Natural killer cell treated with Interleukin-12 subunit alpha and Interleukin-12 subunit beta and Interleukin-15 and Interleukin-18, amount 100 ng/mL, for 72 hours (primary cell): ENCODE measurements at places on chromosomes 7 and 10. TPM values are rescaled to one million over a fixed set of nuclear protein-coding genes. Genes with fewer than 3 reads are reported as not detected.

Gene ACADSB
- 15.0 TPM for total RNA-seq

Gene SNCG
- not detected for total RNA-seq

Gene TLX1
- not detected for total RNA-seq

Gene GPRIN2
- total RNA-seq: not detected

Gene BHLHA15
- 1.8 TPM for total RNA-seq

Gene GIMAP5
- total RNA-seq: 75.5 TPM

DNA sequence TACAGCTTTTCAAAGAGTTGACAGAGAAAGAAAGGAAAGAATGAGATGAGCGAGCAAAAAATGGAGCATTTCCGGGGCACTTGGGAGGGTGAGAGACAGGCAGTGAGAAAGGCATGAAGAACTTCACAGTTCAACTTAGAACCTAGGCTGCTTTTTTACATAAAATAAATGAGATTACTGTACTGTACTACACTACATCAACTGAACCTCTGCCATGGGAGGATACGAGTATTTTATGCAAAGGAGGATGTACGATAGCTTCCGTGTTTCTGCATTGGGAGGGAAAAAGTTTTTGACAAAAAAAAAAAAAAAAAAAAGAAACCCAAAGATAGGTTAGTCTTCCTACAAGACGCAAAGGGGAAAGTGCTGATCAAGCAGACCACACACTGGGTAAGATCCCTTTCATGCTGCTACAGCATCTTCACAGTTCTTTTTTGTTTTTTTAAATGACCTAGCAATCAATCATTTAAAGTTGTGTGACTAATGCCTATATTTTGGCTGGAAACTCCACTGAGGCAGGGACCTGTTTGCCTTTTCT, 88.0 kb downstream of the RAPGEF5 start:
- DNase-seq: no peak

- no peak for DNase-seq
Measured at GRCh38 chr7:88922944-88923343, 127.4 kb upstream of the TEX47 start.

DNA sequence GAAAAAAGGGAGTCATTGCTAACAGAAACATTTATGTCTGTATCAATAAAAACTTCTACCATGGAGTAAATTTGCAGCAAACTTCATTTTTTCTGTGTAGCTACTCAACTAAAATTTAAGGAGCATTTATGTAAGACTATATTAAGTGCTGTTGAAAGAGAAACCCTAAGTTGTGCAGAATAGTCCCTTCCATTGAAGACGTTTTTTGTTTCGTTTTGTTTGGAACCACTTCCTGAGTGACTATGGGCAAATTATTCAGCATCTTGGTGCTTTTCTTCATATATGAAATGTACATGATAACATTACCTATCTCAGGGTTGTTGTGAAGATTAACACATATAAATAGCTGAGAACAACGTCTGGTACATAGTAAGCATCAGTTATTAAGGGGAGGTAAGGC, 24.3 kb downstream of the SEM1 start:
- DNase-seq: no peak

GRCh38 chr7:159064816-159065510, 79.7 kb downstream of the VIPR2 start:
- DNase-seq: no peak

GRCh38 chr10:87875929-87876571, 12.6 kb downstream of the PTEN start:
- DNase-seq: no peak

DNA sequence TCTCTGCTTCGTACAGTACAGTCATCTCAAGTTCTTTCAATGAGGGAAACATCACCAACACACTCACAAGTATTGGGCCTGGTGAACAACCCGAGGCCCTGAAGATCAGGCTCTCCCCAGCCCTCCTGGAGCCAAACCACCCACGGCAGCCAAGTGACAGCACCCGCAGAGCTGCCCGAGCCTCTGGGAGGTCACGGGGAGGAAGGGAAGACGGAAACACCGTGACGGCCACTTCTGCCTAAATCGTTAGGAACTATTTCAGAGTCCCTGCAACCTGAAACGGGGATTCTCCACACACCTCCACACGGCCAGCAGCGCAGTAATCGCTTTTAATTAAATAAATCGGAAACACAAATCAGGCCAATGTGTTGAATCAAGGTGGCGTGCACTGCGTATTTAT, 222.6 kb downstream of the MAD1L1 start:
- peak; percentile 50 for DNase-seq

DNA sequence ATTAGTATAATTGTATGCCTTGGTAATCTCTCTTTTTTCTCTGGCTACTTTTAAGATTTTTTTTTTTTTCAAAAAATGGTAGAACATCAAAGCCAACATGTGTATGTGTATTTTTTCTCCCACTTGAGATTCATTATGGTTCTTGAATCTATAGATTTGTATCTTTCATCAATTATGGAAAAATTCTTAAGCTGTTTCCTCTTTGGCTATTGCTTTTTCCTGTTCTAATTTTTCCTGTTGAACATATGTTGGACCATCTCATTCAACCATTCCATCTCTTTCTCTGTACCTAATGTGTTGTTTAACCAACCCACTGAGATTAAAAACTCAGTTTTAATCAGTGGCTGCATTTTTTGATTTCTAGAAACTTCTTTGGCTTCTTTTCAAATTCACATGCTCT, 107.2 kb downstream of the HECTD2 start:
- DNase-seq: no peak

GRCh38 chr7:121448429-121448828, 52.3 kb upstream of the FAM3C start:
- DNase-seq: no peak
